Large intestine (tissue), 12 donors: ENCODE measurements at places on chromosomes 5 and 9. TPM values are rescaled to one million over a fixed set of nuclear protein-coding genes. Genes with fewer than 3 reads are reported as not detected.

CCL28 gene
- 5.2 TPM for polyA plus RNA-seq

TRPM3 gene
- 0.57 TPM for polyA plus RNA-seq

PPP3R2 gene
- polyA plus RNA-seq = 0.01 TPM

PDGFRB gene
- polyA plus RNA-seq = 18.6 TPM

DNA sequence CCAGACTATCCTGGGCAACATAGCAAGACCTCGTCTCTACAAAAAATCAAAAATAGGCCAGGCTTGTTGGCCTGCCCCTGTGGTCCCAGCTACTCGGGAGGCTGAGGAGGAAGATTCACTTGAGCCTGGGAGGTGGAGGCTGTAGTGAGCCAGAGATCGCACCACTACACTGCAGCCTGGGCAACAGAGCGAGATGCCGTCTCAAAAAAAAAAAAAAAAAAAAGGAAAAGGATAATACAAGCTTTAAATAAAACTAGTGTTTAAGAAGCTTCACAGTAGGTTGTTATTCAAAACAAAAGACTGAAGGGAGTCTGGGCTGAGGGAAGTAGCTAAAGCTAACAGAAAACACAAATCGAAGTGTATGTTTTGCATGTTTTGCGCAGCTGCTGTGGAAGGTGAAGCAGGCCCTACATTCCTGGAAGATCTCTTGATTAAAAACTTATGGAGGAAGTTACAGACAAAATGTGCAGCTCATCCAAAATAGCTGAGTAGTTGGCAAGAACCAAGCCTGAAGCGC, 581 bp upstream of the C9orf40 start:
- no peaks in the 10 kb centered on the region for H3K36me3 ChIP-seq
- peaks cover 7% of the 10 kb centered on the region for H3K4me1 ChIP-seq
- no peaks in the 10 kb centered on the region for H3K27me3 ChIP-seq
- peak overlapping the region; percentile 95 for H3K4me3 ChIP-seq

GRCh38 chr9:77839459-77840140, 191.5 kb upstream of the GNA14 start:
- DNase-seq = peak; percentile 66
- no peak overlapping the region for H3K4me3 ChIP-seq
- H3K27ac ChIP-seq = peak overlapping the region; percentile 81
- peaks cover 20% of the 10 kb centered on the region for H3K4me1 ChIP-seq
- H3K36me3 ChIP-seq = no peaks in the 10 kb centered on the region
- H3K27me3 ChIP-seq = no peaks in the 10 kb centered on the region

DNA sequence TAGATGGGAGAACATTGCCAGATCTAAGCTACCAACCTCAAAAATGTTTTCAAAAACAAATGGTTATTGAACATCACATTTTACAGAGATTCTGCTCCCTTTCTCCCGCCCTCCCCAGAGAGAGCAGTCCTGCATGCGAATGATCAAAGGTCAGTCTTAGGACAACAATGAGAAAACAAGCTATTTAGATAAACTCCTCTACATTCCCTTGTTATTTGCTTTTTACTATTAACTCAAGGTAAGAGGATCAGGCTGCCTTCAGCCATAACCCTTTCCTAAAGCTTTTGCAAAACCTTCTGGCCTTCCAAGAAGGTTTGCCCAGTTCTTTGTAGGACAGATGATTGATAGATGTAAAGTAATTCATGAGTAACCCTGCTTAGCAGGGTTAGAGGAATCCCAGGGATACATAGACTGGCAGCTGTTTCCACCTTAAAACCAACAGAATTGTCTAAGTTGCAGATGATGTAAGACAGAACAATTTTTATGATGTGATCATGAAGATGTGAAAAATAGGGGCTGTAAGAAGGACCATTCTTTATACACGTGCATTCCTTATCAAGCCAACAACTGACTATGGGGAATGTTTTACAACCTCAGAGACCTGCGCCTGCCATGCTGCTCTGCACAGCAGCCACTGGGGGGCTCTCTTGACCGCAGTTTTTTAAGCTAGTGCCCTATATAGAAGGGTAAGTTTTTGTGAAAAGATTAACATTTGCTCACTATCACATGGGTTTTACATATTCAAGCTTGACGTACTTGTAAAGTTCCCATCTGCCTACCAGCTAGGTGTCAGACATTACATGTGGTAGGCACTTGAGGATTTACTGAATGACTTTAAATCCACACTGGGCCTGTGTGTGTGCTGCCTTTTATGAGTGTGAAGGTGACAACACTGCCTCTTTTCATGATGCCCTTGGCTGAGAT, 2.3 kb upstream of the ZNF782 start:
- H3K27ac ChIP-seq = peak overlapping the region; percentile 17
- H3K4me1 ChIP-seq = peaks cover 38% of the 10 kb centered on the region
- no peak overlapping the region for H3K4me3 ChIP-seq
- no peaks in the 10 kb centered on the region for H3K27me3 ChIP-seq

DNA sequence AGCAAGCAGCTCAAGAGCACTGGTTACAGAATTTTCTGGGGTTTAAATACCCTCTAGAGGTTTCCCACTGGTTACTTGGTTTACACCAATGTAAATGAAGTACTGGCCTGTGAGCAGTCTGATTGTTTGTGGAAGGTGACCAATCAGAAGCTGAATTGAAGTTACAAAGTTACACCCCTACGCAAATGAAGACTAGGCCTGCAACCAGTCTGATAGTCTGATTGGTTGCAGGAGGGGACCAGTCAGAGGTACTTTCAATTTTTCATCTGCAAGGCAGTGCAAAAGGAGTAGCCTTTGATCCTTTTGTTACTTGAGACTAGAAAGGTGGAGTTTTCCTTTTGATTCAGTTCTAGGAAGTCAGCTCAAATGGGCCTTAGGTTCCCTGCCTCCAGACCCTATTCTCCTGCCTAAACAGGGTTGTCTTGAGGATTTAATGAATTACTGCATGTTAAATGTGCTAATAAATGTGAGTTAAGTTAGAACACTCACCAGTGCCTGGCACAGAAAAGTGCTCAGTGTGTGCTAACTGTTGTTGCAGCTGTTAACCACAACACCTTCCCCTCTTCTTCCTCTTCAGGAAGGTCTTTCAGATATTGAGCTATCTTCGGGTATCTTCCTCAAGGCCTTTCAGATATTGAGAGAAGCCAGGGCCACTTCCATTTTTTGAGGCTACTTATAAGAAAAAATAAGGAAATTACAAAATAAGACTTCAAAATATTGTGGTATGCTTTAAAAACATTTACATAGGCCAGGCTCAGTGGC, 32.1 kb upstream of the CLINT1 start:
- DNase-seq = no peak
- peak overlapping the region; percentile 43 for H3K27ac ChIP-seq
- peaks cover 12% of the 10 kb centered on the region for H3K4me1 ChIP-seq
- no peak overlapping the region for H3K4me3 ChIP-seq

DNA sequence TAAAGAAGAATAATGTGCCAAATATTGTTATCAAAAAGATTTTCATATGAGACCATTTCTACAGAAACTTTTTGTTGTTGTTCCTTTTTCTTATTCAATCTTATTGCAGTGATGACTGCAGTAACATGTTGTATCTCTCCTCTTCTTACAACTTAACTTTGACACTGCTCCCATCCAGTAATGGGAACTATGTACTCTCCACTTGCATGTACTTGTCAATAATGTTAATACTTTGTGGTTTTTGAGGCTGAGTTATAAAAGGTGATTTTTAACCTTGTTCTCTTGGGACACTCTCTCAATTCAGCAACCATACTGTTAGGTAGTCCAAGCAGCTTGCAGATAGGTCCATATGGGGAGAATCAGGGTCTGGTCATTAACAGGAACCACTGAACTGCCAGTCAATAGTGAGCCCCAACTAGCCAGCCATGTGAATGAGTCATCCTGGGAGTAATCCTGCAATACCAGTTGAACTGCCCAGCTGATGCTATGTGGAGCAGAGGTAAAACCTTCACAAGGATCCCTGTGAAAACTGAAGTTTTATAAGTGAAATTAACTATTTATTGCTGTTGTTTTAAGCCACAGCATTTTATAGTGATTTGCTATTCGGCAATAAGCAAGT, 199.6 kb upstream of the DAB2 start:
- peaks cover 14% of the 10 kb centered on the region for H3K4me1 ChIP-seq
- H3K27ac ChIP-seq = peak overlapping the region; percentile 89
- DNase-seq = peak; percentile 94
- H3K27me3 ChIP-seq = no peaks in the 10 kb centered on the region

DNA sequence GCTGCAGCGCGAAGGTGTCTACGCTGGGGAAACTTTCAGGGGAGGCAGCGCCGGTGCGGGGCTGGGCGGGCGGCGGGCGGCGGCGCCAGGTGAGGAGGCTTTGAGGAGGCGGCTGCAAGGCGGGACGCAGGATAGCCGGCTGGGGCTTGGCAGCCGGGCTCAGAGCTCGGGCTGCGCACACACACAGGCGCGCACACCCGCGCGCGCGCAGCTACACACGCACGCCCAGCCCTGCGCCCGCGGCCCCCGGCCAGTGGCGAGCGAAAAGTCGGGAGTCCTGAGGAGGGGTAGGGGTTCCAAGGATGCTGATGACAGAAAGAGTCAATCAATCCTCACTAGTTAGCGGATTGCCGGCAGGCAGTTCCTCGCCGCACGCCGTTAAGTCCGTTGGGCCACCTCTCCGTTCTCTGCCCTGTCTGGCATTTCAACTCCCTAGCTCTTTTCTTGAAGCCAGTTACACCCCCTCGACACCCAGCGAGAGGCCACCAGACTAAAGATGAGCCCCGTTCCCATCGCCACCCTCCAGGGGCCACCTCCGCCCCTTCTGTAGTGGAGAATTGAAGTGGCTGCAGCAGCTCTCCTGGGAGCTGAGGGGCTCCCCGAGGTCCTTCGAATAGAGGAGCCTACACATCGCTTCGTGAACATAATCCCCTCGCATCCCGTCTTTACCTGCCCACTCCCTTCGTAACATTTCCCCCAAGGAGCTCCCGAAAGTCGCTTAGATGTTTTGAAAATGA, 1640.3 kb upstream of the C9orf72 start:
- no peaks in the 10 kb centered on the region for H3K36me3 ChIP-seq
- peaks cover 7% of the 10 kb centered on the region for H3K4me1 ChIP-seq
- H3K27ac ChIP-seq = no peak within 1 kb of the TSS
- no peak for DNase-seq
- H3K27me3 ChIP-seq = peaks cover 50% of the 10 kb centered on the region

DNA sequence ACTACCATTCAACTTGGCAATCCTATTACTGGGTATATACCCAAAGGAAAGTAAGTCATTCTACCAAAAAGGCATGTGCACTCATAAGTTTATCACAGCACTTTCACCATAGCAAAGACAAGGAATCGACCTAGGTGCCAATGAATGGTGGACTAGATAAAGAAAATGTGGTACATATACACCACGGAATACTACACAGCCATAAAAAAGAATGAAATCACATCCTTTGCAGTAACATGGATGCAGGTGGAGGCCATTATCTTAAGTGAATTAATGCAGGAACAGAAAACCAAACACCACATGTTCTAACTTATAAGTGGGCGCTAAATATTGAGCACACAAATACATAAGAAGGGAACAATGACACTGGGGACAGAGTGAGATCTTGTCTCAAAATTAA, 65.8 kb upstream of the SUB1 start:
- H3K4me1 ChIP-seq = no peaks in the 10 kb centered on the region
- H3K36me3 ChIP-seq = no peaks in the 10 kb centered on the region
- H3K27ac ChIP-seq = no peak overlapping the region
- no peaks in the 10 kb centered on the region for H3K27me3 ChIP-seq
- no peak for DNase-seq
